ENCODE measurements at places on chromosomes 2 and 18.
A peak's percentile ranks its signal among the peaks of the same experiment; 100 is the strongest.

GRCh38 chr18:56542476-56542875 is 95.9 kb downstream of the TXNL1 start:
- no peak for DNase-seq

GRCh38 chr2:61978522-61978921 is 73.0 kb downstream of the COMMD1 start:
- no peak for DNase-seq

DNA sequence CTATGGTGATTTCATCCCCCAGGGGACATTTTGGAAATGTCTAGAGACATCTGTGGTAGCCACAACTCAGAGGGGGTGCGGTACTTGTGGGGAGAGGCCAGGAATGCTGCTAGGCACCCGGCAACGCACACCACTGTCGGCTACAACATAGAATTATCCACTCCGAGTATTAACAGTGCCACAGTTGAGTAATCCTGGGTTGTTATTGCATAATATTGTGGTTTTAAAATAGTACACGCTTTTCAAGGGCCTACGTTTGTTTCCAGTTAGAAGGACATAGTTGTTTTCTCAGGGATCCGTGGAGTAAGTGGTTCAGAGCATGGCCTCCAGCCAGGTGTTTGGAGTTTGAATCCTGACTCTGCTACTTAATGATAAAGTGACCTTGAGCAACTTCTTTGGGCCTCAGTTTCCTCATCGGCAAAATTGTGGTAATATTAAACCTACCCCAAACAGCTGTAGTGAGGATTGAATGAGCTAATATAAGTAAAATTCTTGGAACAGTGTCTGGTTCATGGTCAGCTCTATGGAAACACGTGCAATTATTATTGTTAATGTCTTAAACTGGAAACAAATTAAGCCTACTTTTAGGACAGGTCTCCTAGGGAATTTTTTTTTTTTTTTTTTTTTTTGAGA is 24.5 kb downstream of the CYP27A1 start:
- DNase-seq, result no peak

DNA sequence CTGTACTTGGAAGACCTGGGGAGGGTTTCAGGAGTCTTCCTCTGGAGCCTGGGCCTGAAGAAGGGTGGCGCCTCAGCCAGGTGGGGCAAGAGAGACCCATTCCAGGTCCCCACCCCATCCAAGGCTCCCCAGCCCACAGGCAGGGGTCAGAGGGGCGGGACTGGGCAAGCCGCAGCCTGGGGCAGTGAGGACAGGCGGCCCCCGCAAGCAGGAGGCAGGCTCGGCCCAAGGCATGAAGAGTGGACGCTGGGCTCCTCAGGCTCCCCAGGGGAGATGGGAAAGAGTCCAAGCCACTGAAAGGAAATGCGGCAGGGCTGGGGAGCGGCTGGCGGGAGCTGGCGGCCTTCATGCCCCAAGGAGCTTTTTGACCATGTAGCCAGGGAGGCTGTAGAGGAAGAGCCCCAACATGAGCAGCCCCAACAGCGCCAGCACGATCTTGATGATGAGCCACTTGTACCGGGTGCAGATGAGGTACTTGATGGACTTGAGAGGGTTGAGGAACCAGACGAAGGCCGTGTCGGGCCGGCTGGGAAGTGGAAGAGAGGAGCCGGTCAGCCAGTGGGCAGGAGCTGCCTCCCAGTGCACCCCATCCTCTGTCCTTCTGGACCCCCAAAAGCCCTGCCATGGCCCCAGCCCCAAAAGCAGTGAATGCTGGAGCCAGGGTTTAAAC is 20.1 kb downstream of the OTOF start:
- DNase-seq, result no peak

GRCh38 chr2:205367331-205367935 is 314.9 kb upstream of the NRP2 start:
- no peak for DNase-seq

DNA sequence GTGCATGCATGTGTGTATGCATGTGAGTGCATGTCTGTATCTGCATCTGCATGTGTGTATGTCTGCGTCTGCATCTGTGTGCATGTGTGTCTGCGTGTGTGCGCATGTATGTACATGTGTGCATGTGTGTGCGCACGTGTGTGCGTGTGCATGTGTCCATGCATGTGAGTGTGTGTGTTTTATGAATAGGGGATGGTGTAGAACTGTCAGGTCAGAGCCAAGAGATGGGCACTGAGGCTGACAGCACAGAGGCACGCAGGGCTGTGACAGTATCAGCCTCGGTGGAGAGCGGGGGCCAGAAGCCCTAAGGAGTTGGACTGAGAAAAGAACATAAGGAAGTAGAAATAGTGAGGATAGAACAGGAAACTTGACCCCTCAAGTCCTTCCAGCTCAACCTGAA is 494.0 kb upstream of the MYT1L start:
- no peak for DNase-seq

- no peak for DNase-seq
Measured at GRCh38 chr2:182291296-182291695, 135.5 kb downstream of the PDE1A start.

- DNase-seq, result no peak
Measured at GRCh38 chr18:70758780-70759179, 469.9 kb downstream of the SOCS6 start.

GRCh38 chr18:6653880-6654279 is 75.6 kb upstream of the ARHGAP28 start:
- no peak for DNase-seq

GRCh38 chr2:240255811-240256703 is 115.6 kb upstream of the OTOS start:
- no peak for DNase-seq

GRCh38 chr2:42823744-42824453 is 31.5 kb upstream of the HAAO start:
- no peak for DNase-seq

- peak; percentile 53 for DNase-seq
Measured at GRCh38 chr18:60675801-60676200, 303.2 kb upstream of the MC4R start.

DNA sequence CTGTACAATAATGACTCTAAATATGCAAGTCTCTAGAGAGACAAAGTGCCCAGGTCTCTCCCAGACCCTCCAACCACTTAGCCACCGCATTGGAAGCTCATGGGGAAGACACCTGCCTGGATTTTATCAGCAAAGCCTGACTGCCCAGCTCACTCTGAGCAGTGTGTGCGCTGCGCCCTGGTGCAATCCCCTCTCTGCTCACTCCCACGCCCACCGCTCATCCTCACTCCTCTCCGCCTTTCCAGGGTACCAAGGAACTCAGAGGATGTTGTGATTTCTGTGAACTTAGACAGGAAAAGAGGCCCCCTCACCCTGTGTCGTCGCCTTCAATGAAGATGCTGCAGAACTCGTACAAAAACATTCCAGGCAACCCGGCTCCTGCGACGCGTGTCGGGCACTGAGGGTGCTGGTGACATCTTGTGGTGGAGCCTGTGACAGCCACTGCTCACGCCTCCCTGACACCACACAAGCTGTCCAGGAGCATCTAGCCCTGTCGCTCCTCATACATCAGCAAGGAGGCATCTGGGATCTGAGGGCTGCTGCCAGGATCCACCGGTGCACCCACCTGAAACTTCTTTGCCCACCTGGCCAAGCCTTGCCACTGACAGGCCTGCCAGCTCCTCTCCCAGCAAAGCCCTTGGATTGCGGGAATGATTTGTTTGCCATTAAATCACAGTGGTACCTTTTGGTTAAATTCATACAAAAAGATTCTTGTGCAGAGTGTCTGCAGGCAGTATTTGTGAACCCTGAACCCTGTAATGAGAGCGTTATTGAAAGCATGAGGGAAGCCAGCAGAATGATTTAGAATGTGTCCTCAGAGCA is 220.4 kb downstream of the ZNF516 start:
- no peak for DNase-seq

DNA sequence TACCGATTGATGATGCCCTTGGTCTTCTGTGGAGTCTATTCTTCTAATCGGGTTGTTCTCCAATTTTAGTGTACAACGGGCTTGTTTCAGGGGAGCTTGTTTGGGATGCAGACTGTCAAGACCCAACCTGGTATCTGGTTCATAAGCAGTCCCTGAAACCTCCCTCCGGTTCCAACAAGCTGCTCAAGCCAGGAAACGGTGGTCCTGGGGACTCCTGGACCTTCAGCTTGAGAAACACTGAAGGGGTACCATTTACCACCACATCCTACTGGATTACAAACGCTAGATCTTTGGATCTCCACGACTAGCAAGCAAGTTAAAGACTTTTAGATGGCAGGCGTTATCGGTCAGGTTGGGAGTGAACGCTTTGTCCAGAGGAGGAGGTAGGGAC is 2.0 kb downstream of the BCL2 start:
- DNase-seq, result no peak

DNA sequence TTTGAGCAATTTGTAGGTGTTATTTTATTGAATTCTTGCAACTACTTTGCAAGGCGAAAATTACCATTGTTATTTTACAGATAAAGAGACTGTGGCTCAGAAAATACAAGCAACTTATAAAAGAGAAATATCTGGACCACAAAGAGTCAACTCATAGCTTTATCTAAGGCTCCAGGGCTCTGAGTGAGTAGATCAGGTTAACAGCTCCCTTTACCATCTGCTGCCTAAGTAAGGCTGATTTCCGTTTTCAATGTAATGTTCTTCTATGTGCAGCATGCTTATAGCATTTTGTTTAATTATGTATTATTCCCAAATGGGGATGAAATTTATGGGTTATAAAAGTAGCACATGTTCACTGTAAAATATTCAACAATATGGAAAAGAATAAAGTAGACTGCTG is 299.1 kb upstream of the TNP1 start:
- no peak for DNase-seq

DNA sequence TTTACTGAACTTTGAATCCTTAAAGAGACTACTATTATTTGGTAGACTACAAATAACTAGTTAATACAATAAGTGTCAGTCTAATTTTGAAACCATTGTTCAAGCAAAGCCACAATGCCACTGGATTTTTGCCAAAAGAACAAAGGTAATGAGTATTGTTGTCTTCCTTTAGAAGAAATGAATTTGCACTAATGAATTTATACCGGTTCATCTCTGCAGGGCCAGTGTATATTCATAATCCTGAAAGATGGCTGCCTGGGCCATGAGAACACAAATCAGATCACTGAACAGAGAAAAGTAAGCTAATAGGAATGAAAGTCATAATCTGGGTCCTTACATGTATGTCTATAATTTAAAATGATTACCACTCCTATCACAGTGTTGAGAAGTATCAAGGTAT is 31.2 kb downstream of the GCFC2 start:
- DNase-seq, result no peak

DNA sequence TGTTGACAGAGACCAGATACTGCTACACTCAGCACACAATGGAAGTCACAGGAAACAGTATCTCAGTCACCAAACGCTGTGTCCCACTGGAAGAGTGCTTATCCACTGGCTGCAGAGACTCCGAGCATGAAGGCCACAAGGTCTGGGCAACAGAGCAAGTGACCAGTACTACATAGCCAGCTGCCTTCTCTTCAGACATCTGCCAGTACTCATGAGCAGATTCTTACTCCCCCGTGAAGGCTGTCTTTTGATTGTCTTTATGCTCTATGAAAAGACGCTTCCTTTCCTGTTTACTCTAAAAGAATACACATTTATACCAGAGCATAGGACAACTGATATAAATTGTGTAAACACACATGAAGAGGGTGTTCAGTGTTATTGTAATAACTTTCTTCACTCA is 118.9 kb downstream of the MMADHC start:
- DNase-seq, result no peak

DNA sequence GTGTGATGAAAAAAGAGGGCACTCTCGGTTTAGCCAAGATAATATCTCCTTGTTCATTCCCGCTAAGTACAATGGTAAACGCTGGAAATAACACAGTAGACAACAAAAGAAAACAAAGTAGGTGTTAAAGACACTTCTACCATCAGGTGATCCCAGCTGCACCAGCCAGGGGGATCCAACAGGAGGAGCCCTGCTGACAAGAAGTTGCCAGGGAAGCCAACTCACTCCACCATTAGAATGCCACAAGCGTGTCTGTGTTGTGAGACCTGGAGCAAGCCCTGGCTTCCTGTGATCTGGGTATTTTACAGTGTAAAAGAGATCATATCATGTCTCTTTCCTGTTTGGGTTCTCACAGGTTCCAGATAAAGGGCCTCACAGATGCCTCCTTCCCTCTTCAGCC is 117.0 kb downstream of the GRB14 start:
- DNase-seq, result no peak

DNA sequence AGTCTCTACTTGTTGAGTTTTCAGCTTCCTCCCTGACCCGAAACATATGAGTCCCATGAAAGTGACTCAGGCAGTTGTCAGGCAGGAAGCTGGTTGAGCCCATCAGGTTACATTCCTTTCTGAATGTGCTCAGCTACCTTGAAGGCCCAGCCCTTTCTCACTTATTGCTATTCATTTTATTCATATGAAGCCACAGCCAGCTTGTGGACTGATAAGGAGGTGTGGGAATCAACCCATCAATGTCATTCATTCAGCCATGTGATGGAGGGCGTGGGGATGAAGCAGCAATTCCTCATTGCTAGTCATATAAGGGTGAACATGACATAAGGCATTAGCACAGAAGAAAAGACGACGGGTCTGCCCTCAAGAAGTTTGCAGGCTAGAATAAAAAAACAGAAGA is 5.3 kb upstream of the VPS4B start:
- no peak for DNase-seq

GRCh38 chr18:46506974-46507586 is 149.9 kb downstream of the LOXHD1 start:
- DNase-seq, result no peak

DNA sequence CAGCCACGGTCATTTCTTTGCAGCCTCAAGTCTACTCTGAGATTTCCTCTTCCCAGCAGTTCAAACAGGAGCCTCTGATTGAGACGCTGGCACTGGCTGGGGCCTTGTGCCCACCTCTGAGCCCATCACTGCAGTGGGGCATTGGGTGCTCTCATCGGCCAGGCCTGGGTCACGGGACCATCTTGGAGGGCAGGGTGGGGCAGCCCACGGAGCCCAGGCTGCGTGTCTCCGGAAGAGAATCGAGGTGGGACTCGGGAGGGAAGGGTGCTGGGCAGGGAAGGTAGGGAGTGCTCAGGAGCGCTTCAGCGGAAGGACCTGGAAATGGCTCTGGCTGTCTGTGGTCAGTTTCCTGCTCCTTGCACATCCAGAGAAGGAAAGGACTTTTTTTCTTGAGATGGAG is 82.4 kb downstream of the RTP5 start:
- no peak for DNase-seq

GRCh38 chr2:207113414-207113813 is 52.3 kb downstream of the KLF7 start:
- DNase-seq, result no peak

GRCh38 chr2:198259496-198259895 is 455.1 kb downstream of the PLCL1 start:
- no peak for DNase-seq

DNA sequence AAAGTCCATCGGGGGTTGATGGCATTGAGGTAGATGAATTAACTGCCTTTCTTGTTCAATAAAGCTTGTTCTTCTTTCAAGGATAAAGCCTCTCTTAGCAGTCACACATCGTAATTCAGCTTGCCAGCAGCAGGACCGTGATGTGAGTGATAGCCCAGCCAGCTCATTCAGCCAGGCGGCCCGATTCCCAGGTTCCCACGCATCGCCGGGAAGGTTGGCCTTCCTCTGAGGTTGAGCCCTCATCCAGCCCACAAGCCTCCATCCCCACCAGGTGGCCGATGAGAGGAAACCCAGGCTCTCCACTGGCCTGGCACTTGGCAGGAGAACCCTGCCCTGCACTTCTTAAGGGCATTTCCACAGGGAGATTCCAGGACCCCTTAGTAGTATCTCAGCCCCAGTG is 4.7 kb downstream of the AGAP1 start:
- DNase-seq, result no peak
